NCI-H526 (cell line): ENCODE measurements at places on chromosomes 1 and 21.
A peak's percentile ranks its signal among the peaks of the same experiment; 100 is the strongest.

- peak; percentile 95 for DNase-seq
Observed at GRCh38 chr1:115771847-115772457, 3.4 kb upstream of the CASQ2 start.

DNA sequence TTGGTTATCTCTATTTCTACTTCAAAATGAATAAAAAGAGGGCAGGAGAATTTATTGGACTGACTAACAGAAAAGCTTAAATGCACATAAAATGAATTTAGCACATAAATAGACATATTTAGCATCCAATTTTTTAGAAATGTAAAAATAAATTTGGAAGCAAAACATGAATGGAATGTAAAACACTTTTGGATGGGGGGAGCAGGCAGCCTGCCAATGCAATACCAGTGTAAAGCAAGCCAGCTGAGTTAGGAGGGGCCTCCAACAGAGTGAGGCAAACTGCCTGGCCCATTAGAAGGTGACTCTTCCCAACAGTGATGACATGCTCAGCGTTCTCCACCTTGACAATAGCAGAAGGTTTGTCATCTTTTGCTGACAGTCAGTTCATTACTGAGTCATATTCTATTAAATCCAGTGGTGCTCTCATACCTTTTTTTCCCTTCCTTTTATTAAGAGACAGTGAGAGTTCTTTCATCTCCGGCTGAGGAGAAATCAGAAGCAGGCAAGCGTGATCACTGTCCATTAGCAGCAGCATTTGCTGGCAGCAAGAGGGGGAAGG is 19.5 kb upstream of the EXO1 start:
- no peak for DNase-seq

GRCh38 chr21:46127239-46128105 is 27.9 kb downstream of the FTCD start:
- no peak for DNase-seq

DNA sequence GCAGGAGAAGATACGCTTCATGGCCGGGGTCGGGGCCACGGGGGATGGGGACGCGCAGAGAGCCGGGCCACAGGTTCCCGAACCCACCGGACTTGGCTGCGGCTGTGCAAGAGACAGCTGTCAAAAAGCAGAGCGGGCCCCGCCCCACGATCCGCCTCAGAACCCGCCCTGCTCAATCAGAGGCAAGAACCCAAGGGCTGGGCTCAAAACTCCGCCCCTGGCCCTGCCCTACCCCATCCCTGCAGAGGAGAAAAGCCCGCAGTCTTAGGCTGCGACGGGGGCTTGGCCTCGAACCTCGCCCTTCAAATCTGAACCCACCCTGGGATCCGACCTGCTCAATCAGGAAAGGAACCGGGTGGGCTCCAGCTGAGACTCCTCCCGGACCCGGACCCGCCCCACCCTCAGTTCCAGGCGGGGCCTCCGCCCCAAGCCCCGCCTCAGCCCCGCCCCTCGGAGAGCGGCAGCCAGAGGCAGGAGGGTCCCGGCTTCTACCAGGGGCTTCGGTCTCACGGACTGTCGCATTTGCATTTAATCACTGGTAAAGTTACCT is at the start of gene ANKRD35:
Gene ANKRD35 (minus strand): TSS at position 129 of the 550 bp plus-strand sequence. CDS start 108 bp downstream, at position 21.
- peak; percentile 97 for DNase-seq
